ENCODE measurements at places on chromosomes 13 and 19.
A peak's percentile ranks its signal among the peaks of the same experiment; 100 is the strongest.

DNA sequence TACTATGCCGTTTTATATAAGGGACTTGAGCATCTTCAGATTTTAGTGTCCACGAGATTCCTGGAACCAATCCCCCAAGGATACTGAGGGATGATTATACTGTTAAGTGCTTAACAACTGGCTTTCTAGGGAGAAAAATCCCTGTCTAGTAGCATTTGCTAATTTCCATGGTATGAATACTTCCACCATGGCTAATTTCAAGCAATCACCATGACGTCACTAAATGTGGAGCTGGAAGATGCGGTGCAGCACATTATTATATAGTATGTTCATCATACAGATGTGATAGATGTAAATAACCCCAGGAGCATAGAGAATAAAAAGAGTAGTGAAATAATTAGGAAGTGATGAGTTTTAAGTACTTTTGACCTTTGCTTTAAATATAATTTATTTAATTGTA lies 72.7 kb downstream of the SIAH3 start:
- DNase-seq, result no peak

DNA sequence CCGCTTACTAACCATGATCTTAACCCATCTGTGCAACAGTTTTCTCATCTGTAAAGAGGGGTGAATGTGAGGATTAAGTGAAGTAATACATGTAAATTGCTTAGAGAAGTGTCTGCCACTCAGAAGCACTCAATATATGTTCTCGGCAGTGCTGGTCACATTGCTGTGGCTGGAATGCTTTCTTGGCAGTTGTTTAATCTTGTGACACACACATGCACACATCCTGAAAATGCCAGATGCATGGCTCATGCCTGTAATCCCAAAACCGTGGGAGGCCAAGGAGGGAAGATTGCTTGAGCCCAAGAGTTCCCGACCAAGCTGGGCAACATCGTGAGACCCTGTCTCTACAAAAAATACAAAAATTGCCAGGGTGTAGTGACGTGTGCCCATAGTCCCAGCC lies 4.9 kb upstream of the DMKN start:
- no peak for DNase-seq

DNA sequence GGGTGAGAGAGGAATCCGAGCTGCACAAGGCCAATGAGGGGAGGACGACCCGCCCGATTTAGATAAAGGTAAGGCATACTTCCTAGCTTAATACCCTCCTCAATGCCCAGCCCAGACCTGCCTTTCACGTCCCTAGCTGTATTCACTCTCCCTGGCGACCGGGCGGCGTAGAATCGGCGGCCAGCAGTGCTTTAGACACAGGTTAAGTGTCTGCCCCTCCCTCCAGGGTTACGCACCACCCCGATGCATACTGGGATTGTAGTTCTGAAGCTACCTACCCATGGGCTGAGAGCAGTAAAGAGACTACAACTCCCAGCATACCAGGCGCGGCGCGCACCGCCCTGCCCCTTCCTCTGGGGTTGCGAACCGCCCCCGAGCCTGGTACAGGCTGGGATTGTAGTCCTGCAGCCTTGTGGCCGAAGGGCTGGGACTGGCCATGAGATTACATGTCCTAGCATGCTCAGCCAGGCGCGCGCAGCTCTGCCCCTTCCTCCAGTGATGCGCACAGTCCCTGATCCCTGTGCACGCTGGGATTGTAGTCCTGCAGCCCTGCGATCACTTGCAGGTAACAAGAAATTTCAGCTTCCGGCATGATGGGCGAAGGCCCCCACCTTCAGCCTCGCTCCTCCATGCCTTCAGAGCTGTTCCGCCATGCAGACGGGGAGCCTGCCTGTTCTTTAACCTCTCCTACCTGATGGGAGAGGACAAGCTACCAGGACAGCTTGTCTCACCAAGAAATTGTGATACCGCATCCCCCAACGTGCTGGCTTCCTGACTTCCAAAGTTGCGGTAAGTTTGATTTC lies 43.5 kb upstream of the ZNF14 start:
- DNase-seq, result peak; percentile 96

GRCh38 chr13:64239372-64239771 lies 2823.7 kb upstream of the PCDH20 start:
- DNase-seq, result no peak

GRCh38 chr13:28575200-28575599 lies 80.3 kb upstream of the FLT1 start:
- no peak for DNase-seq

- DNase-seq, result no peak
These were observed 107.5 kb downstream of the KLF12 start for GRCh38 chr13:74026753-74027152.

DNA sequence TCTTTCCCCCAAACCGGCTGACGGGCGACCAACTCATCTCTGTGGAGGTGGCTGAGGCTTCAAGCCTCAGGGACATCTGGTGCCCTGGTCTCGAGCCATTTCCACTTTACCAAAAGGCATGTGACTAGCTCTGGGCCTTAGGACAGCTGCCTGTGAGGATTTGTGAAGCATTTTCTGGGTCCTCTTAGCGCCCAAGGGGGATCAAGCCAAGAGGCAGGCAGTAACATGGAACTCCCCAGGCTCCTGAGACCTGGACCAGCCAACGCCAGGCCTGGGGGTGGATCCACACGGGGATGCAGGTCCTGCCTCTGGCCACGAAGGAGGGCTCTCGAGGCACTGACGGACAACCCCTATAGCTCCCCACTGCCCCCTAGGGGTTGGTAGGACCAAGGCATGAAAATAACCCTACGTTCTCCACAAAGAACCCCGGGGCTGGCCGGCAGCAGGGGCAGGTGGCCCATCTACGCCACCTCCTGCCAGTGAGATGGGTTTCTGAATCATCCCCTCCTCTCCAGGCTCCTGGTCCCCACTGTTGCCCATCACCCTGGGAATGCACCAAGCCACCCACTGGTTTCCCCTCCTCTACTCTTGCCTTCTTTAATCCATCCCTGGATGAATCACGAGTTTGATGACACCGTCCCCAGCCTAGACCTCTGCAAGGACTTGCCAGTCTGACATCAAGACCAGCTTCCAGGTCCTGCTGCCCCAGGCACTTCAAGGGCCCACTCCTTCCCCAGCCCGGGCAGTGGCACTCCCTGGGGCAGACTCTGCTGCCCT lies 7.0 kb upstream of the MYDGF start:
- DNase-seq, result no peak

DNA sequence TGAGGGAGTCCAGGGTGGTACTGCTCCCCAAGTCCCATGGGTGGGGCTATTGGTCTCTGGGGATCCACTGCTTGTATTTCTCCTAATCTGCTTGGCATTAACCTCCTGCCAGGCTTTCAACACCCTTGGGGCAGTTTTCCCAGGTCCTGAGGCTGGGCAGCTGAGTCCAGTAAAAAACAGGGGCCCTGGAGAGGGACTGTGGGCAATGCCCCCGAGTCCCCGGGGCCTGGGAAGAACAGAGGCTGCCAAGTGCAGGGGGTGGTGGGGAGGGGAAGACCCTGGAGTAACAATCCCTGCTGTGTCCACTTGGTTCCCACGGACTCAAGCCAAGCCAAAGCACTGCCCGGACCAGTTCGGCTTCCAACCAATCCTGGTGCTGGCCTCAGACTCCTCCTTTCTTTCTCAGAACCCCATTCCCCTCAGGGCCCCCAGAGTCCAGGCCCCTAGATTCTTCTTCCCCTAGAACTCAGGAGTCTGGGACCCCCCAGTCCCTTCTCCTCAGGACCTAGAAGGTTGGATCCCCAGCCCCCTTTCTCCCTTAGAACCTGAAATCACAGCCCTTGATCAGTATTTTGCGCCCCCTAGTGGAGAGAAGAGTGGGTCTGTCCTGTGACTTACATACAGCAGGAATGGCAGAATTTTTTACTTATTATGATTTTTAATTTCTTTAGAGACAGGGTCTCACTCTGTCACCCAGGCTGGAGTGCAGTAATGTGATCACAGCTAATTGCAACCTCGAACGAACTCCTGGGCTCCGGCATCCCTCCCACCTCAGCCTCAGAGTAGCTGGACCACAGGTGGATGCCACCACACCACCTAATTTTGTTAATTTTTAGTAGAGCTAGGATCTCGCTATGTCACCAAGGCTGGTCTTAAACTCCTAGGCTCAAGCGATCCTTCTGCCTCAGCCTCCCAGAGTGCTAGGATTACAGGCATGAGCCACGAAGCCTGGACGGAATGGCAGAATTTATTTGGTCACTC lies 3.7 kb upstream of the CLPTM1 start:
- peak; percentile 70 for DNase-seq

GRCh38 chr19:30790056-30790680 lies 418.0 kb downstream of the ZNF536 start:
- peak; percentile 1 for DNase-seq
